ENCODE measurements at places on chromosomes 4 and X.

- ATAC-seq = peak; percentile 28
Measured at GRCh38 chrX:80174925-80175574, 160.5 kb downstream of the TBX22 start.

DNA sequence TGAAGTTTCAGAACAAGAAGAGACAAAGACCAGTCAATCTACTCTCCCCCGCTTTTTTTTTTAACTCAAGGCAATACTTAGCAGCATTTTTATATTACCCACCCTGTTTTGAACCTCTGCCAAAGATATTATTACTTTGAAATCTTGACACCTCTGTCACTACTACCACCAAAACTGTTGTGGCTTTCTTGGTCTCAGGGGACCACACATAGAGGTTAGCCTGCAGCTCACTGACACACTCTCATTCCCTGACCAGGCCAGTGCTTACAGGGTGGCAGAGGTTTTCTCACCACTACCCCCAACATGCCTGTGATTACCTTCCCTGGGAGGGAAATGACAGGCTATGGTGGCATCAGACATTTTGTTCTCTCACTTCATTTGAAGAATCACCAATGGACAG is 137.4 kb upstream of the STIM2 start:
- ATAC-seq = no peak

- no peak for ATAC-seq
Measured at GRCh38 chr4:15958562-15958961, 4.4 kb downstream of the FGFBP2 start.

- ATAC-seq = no peak
Measured at GRCh38 chrX:25010784-25011588, 4.8 kb downstream of the ARX start.

- ATAC-seq = no peak
Measured at GRCh38 chr4:77187322-77187721, 30.3 kb downstream of the CCNG2 start.

DNA sequence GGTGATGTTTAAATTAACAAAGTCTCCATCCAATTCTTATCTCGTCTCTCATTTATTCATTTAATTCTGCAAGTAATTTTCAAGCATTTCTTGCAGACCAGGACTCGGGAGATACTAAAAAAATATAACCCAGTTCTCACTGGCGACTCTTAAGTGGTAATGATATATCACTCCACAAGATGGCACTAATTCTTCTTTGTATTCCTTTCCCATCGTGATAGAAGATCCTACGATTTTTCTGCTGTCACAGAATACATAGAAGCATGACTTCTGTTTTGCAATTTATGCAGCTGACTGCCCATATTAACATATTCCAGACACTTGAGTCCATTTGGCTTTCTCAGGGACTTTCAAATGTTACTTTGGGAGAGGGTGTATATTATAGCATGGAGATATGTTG is 64.0 kb upstream of the FGF13 start:
- no peak for ATAC-seq

GRCh38 chr4:143369552-143369951 is 32.9 kb downstream of the GAB1 start:
- ATAC-seq = peak; percentile 41

- no peak for ATAC-seq
Measured at GRCh38 chr4:52102587-52102986, 51.5 kb downstream of the SPATA18 start.

GRCh38 chr4:57303012-57303751 is 193.0 kb upstream of the IGFBP7 start:
- no peak for ATAC-seq

GRCh38 chr4:10565166-10565780 is 108.0 kb upstream of the ZNF518B start:
- ATAC-seq = no peak

DNA sequence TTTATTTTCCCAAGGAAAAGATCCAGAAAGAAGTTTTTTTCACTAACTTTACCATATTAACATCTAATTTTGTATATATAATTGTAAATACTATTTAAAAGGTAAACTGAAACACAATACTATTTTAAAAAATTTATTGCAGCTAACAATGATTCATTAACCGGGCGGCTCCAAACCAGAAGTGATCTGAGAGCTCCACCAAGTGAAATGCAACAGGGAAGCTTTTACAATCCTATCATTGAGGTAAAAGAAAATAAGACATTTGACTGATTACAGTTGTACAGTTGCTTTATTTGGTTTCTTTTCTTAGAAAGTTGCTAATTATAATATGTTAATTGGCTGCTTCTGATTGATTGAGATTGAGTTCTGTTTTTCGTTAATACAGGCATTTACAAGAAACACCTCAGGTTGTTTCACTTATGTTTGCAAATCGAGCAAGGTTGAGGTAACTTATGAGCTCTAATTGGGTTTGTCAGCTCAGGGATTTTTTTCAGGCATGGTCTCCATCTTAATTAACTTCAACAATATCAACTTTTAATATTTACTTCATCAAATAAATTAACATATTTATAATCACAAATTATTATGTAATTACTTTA is 220.2 kb upstream of the UGT8 start:
- ATAC-seq = no peak

DNA sequence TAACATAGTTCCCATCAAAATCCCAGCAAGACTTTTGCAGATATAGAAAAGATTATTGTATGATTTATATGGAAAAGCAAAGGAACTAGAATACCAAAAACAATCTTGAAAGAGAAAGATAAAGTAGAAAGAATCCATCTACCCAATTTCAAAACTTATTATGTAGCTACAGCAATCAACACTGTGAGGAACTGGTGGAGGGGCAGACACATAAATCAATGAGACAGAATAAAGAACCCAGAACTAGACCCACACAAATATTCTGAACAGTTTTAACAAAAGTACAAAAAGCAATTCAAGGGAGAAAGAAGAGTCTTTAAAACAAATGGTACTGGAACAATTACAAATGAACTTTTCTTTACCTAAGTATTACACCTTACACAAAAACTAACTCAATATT is 67.0 kb downstream of the LRBA start:
- no peak for ATAC-seq

DNA sequence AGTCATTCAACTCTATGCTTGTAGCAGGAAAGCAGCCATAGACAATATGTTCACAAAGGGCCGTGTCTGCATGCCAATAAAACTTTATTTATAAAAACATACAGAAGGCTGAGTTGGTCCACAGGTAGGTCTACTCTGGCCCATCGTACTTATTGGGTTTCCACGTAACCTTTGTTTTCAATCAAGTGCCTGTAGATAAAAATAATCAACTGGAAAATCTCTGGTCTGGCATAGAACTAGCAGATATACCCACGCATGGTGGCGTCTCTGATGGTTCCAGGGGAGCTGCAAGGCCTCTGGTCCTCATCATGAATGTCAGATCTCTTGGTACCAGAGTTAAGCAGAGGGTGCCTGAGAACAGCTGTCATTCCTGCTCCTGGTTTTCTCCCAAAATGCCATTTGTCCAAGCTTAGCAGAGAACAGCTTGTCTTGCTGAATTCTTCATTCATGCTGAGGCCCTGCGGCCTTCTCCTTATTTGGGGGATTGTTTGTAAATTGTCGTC is 31.4 kb upstream of the JAKMIP1 start:
- ATAC-seq = no peak

- ATAC-seq = no peak
Measured at GRCh38 chrX:323721-324628, 5.4 kb upstream of the GTPBP6 start.

DNA sequence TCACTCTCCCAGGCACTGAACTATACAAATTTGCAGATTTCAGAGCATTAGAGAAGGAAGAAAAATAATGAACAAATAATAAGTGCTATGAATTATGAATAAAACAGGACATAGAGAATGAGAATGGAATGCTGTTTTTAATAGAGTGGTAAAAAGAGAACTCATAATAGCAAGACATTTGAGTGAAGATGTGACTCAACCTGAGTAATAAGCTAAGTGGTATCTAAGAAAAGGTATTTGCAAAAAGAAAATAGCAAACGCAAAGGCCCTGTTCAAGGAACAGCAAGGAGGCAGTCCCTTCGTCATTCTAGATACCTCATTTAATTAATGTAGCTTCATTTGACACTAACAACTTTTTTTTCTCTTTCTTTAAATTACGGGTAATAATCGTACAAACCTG is 1910.0 kb upstream of the TENM3 start:
- no peak for ATAC-seq

- ATAC-seq = no peak
Measured at GRCh38 chr4:16284050-16284449, 57.8 kb upstream of the TAPT1 start.

DNA sequence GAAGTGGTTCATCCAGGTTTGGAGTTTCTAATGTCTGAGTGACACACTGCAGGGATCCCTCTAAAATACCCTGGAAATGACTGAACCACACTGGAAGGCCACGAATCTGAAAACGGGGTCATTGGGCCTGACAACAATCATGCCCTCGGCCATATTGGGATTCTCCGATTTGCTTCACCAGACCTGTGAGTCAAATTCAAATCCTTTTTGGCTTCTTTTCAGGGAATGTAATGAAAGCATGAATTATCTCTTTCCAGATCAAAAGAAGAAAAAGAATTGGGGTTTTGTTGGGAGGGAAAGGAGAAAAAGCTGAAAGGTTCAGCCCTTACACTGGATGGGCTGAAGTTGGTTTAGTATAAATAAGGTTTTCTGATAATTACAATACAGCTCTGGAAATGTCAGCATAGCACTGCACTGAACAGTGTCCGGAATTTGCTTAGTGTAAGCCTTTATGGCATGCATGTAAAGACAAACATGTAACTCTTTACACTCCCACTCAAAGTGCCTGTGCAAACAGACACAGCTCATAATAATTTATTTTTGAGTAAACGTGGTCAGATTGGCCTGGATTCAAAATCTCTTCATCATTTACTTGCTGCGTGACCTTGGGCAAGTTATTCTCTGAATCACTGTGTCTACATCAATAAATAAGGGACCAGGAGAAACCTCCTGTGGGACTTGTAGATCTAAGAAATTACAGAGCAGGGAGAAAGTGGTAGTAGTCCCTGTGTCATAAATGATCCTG is 21.4 kb downstream of the CT47C1 start:
- no peak for ATAC-seq
